Stimulated activated CD4-positive, alpha-beta T cell treated with anti-CD3 and anti-CD28 coated beads, Interleukin-1b, Interleukin-23, amount 100 ng/mL, for 4 hours (primary cell): ENCODE measurements at places on chromosomes 4 and X.

GRCh38 chr4:78512357-78512920, 39.1 kb upstream of the ANXA3 start:
- no peak for DNase-seq

DNA sequence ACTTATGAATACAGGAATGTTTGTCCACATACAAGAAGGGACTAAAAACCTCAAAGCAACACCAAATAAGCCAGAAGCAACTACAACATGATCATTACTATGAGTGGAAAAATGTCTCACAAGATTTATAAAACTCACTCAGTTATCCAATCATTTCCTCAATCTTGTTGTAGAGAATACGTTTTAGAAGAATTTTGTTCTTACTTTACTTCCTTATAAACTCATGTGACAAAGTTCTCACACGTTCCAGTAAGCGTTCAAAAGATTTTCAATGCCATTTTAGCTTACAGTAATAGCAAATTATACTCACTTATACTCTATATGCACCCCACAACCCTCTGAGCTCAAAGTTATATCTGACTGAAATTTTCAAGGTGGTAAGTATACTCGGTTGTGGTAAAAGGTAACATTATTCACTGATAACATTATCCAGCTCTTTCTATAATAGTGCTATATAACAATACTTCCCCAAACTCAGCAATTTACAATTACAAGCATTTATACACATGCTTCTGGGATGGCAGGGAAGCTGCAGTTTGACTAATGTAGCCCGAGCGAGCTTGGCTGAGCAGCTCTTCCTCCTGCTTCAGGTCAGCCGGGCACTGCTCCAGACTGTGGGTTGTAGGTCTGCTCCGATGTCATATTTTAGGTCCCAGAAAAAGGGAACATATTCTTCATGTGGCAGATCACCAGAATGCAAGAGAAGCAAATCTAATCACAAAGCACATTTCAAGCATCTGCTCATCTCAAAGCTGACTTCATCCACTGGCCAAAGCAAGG, 226.3 kb downstream of the RCHY1 start:
- no peak for DNase-seq

- no peak for DNase-seq
These were observed 4.0 kb downstream of the GPR50 start for GRCh38 chrX:151180400-151180799.

DNA sequence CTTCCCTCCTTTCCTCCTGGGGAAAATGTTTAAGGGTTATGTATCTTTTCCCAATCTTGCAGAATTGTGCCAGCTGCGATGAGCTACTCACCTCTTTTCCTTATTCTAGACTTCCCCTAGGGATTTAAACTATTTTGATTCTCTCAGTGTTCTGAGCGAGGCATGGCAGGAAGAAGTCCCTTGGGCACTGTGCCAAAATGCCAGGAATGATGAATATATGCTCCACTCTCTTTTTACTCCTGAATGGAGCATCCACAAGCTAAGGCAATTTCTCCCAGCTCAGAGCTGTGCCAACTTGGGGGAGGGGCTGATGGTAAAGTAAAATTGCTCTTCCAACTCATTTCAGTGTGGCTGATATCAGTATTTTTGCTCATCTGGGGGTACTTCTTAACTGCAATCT, 4.0 kb upstream of the C4orf17 start:
- DNase-seq, result no peak

GRCh38 chr4:173056710-173057109, 111.9 kb upstream of the GALNT7 start:
- DNase-seq, result no peak

DNA sequence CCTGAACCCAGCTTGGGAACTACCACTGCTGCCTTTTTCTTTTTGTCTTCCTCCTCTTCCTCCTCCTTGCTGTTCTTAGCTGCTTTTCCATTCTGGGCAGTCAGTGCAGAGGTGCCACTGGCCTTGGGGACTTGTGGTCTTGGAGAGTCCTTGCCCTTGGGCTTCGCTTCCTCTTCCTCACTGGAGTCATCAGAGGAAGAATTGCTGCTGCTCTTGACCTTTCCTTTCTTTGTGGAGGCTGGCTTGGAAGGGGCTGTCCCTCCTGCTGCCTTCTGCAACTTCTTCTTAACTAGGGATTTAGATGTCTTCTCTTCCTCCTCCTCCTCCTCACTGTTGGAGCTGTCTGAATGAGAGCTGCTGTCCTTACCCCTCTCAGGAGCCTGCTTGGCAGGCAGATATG, 53.2 kb downstream of the FAM9B start:
- no peak for DNase-seq

GRCh38 chrX:46279214-46279924, 265.9 kb downstream of the ZNF674 start:
- no peak for DNase-seq
